ENCODE measurements at places on chromosomes 5 and 9.

- DNase-seq = no peak
Observed at GRCh38 chr5:136032564-136032963, 3.8 kb downstream of the TGFBI start.

GRCh38 chr5:143758015-143758414 is 53.9 kb upstream of the HMHB1 start:
- DNase-seq = no peak

DNA sequence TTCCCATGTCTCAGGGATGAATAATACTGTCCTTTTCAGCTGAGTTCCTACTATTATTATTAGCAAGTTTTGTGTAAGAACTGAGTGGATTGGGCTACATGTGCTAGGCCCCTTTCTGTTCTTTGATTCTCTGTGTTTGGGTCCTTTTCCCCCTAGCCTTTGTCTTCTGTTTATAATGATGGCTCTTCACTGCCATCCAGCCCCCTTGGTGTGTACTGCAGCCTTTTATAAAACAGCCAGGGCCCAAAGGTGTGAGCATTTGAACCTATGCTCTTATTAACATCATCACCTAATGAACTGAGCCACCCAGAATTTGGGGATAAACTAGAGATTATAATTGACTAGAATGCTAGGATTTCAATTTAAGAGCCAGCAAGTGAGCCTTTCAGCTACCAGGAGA is 52.6 kb downstream of the PLAC8L1 start:
- no peak for DNase-seq

DNA sequence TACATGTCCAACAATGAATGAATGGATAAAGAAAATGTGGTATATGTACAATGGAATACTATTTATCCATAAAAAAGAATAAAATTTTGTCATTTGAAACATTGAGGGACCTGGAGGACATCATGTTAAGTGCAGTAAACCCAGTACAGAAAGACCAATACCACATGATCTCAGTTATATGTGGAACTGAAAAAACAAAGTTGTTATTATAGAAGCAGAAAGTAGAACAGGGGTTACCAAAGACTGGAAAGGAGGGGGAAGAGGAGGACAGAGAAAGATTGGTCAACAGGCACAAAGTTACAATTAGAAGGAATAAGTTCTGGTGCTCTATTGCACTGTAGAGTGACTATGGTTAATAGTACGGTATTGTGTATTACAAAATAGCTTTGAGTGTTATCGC is 233.8 kb downstream of the SEMA6A start:
- no peak for DNase-seq

DNA sequence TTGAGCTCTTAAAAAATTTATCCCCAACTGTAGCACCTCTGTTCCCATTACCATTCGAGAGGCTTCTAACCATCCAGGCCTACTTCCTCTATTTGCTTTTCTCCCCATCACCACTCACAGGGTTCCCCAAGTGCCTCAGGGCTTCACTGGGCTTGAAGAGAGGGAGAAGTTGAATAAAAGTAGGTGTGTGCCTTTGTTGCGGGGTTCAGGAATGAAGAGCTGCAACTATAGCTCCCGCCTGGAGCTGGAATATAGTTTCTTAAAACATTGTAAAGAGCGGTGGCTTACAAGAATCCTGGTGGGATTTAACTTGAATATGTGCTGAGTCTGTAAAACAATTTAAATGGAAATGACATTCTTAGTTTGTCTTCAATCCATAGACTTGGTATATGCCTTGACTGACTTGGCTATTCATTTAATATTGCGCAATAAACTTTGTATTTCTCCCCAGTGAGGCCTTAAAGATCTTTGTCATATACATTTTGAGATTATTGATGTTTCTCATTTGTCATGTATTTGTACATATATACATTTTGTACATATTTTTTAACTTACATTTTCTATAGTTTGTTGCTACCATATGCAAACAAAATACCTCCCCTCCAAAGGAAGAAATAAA is 7.2 kb downstream of the ENTREP1 start:
- no peak for DNase-seq

Data from NCI-H146 (cell line).